Spinal cord (tissue), 10 donors: ENCODE measurements at places on chromosomes 2 and 18.

DNA sequence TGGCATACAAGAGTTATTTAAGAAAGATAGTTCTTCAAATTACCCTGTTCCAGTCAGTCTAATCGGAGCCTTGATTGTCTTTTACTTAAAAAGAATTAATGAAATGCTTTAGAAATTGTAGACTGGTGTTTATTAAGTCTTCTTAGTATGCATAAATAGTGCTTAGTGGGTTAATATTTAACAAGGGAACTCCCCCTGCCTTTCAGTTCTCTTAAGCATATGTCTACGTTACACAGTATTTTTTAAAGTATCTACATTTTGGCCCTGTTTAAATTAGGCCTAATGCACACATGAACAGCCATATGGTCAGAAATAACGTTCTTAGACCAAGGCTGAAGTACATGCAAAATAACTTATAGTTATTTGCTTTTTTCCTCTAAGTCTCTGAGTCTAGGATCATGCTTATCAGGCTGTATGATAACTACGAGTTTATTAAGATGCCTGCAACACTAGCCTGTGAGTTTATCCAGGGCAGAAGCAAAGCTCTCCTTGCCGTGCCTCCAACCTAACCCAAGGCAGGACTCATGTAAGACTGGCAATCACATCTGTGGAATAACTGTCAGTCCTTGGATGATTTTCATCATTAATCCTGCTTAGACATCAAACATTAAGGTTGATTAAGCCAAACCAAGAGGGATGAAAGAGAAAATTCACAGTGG, 6.7 kb downstream of the BCL2 start:
- no peaks in the 10 kb centered on the region for H3K27me3 ChIP-seq
- no peak for DNase-seq
- H3K4me3 ChIP-seq, result no peak overlapping the region
- H3K27ac ChIP-seq, result no peak overlapping the region

- no peaks in the 10 kb centered on the region for H3K36me3 ChIP-seq
- H3K27me3 ChIP-seq, result no peaks in the 10 kb centered on the region
- H3K4me3 ChIP-seq, result no peak overlapping the region
- no peak overlapping the region for H3K27ac ChIP-seq
Measured at GRCh38 chr18:6719910-6720683, 9.4 kb upstream of the ARHGAP28 start.

- H3K27ac ChIP-seq, result peak overlapping the region; percentile 100
- no peaks in the 10 kb centered on the region for H3K36me3 ChIP-seq
- no peak for DNase-seq
- H3K4me3 ChIP-seq, result peak overlapping the region; percentile 95
- H3K4me1 ChIP-seq, result peaks cover 43% of the 10 kb centered on the region
- H3K27me3 ChIP-seq, result peaks cover 40% of the 10 kb centered on the region
Measured at GRCh38 chr18:3453540-3454364, 3.8 kb downstream of the TGIF1 start.

DNA sequence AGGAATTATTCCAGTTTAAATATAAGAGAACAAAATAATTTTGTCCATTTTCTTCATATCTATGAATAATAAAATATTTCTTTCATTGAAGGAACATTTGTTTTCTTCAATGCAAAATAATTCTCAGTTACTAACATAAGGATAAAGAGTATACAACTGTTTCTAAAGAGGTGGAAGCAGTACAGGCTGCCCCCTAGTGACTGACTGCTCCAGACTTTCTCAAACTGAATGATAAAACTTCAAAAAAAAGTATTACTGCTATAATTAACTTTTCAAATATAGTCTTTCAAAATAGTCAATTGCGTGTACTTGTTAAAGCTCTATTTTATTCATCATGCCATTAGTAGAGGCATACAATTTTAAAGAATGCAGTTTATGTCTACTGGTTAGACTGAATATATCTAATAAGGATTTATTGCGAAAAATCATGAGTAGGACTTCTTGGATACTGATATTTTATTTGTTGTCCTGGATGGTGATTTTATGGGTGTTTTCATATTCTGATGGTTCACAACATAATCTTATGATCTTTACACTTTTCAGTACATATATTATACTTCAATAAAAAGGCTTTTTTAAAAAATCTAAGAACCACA, 100.1 kb downstream of the WDPCP start:
- H3K27ac ChIP-seq, result no peak overlapping the region
- H3K27me3 ChIP-seq, result no peaks in the 10 kb centered on the region
- no peaks in the 10 kb centered on the region for H3K36me3 ChIP-seq
- DNase-seq, result no peak
- no peak overlapping the region for H3K4me3 ChIP-seq

- peaks cover 24% of the 10 kb centered on the region for H3K4me1 ChIP-seq
- peak within 1 kb of the TSS; percentile 94 for H3K4me3 ChIP-seq
- H3K27me3 ChIP-seq, result no peaks in the 10 kb centered on the region
- H3K36me3 ChIP-seq, result peaks cover 34% of the 10 kb centered on the region
- peak within 1 kb of the TSS; percentile 99 for H3K27ac ChIP-seq
- DNase-seq, result peak; percentile 88
Measured at GRCh38 chr2:27050996-27051901, at the start of gene AGBL5. AGBL5 (plus strand) TSS chr2:27051668; CDS start chr2:27052959, 1,291 bp downstream.

GRCh38 chr2:222217712-222218111, 81.1 kb downstream of the PAX3 start:
- no peaks in the 10 kb centered on the region for H3K27me3 ChIP-seq
- no peak overlapping the region for H3K4me3 ChIP-seq
- H3K4me1 ChIP-seq, result no peaks in the 10 kb centered on the region
- H3K27ac ChIP-seq, result no peak overlapping the region

DNA sequence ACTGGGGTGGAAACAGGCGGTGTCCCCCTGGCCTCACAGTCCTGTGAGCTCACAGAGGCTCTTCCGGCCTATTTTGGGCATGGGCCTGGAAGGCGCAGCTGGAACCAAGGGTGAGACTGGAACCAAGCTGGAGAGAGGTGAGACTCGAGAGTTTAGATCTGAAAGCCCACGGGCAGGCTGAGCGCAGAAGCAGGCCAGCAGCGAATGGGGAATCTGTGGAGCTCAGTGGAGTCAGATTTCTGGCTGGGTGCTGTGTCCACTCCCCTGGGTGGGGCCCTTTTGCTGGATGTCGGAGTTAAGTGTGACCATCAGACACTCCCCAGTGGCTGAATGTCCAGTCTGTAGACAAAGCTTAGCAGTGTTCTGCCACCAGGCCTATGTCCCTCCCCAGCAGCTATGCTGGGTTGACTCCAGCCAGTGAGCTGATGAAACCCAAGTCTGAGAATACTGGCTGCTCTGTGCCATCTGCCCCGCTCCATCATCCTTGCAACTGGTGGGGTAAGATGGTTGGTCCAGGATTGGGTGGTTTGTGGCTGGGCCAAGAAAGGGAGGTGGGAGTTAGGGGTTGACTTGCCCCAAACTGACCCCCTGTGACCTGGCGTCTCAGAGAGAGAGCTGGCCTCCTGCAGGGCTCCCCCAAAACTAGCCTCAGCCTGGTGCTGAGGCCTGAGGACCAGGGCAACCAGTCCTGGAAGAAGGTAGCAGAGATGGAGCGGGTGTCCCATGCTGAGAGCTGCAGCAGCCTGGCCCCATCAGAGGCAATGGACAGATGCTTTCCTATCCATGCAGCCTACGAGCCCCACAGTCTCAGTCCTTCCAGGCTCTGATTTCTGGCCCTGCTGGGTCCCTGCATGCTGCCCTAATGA, 34.4 kb downstream of the CYP26B1 start:
- no peak for DNase-seq
- H3K36me3 ChIP-seq, result no peaks in the 10 kb centered on the region
- no peaks in the 10 kb centered on the region for H3K27me3 ChIP-seq
- H3K4me3 ChIP-seq, result no peak overlapping the region
- peaks cover 14% of the 10 kb centered on the region for H3K4me1 ChIP-seq
